ENCODE measurements at places on chromosomes 3 and 15.

DNA sequence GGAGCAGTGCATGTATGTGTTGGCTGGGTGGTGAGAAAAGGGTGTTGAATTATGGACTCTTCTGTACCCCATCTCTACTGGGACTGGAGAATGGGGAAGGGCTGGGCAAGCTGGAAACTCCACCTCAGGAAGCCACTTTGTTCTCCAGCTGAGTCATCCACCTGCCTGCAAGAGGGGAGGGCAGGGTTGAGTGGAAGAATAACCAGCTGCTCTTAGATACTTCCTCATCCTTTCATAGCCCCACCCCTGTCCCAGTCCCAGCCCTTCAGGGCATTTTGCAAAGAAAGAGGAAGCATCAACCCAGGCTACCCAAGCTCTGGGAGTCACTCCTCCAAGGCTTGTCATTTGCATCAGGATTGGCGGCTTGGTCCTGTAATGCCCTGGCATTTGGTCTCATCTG is 33.1 kb downstream of the RAB11A start:
- DNase-seq = no peak

- DNase-seq = no peak
Measured at GRCh38 chr15:96891046-96891445, 560.5 kb downstream of the NR2F2 start.

DNA sequence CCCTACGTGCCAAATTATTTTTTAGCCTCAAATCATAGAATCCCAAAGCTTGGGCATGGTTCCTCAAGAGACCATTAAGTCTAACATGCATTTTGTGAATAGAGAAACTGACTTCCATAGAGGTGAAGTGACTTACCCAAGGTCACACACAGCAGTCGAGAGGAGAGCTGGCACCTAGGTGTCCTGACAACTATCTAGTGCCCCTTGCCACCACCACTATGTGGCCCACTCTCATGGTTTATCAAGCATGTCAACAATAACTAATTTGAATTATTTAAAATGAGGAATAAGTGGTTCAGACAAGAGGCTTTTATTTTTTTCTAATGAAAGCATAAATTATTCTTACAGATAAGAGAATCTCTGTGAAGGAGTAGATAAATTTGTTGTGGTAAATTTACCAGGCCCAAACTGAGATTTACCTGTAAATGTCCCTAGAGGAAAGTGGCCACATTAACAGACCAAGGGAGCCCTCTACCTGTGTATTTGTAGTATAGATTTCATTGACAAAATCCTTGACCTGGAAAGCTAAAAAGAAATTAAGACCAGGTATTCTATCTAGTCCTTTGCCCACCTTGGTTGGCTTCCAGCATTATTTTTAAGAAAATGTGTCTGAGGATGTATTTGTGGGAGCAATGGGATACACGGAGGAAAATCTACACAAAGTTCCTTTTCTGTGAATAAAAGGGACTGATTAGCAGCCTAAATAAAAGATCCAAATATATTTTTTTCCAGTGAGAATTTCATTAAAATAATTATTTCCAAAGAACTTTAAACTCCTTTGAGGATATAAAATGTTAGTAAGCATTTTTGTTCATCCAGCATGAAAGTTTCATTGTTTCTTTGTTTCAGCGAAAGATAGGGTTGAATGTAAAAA is 49.1 kb downstream of the IQCH start:
- peak; percentile 3 for DNase-seq

- DNase-seq = no peak
Measured at GRCh38 chr15:75350601-75351361, 3.9 kb downstream of the NEIL1 start.

DNA sequence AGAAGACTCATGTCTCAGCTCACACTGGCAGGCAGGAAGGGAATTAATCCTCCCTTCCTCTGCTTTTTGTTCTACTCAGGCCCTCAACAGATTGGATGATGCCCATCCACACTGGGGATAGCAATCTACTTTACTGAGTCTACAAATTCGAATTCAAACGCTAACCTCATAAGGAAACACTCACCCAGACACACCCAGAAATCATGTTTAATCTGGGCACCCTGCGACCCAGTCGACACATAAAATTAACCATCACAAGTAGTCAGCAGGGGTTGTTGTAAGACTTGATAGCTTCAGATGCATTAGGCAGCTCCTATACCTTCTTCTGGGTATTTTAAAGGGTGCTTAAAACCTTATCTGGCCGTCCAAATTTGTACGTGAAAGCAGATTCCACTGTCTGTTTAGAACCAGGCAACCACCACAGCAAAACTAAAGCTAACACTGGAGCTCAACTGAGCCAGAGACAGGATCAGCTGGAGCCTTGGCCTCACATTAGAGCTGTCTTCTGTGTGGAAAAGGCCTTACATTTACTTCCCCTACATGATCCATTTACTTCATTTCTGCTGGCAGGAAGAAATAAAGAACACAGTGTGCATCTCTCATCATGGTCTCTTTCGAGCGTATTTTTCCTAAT is 407.3 kb upstream of the PPP2R3A start:
- no peak for DNase-seq

GRCh38 chr3:98829246-98829832 is 66.2 kb downstream of the ST3GAL6 start:
- DNase-seq = no peak

DNA sequence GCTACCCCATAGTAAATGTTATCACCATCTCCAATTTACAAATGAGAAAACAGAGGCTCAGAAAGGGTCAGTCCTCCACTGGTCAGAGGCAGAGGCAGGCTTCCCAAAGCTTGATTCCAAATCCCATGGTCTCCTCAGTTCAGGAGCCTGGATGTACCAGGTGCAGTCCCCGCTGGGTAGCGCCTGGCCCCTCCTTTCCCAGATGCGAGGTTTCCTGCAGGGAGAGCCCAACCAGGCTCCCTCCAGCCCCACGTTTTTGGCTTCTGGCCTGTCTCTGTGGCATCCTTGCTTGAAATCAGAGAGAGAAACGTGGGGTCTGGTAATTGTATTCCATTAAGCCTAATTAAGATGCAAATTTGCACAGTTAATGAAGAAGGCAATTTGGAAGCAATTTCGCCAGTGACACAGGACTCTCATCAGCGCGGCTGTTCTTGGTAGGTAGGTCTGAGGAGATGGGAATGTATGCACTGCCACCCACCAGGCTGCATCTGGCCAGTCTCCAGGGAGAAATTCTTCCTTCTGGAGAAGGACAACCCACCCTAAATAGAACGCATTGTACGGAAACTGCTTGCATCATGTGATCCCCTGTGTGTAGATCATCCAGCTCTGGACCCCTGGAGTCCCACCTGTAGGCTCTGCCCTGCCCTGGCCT is 50.5 kb downstream of the HRH1 start:
- no peak for DNase-seq

DNA sequence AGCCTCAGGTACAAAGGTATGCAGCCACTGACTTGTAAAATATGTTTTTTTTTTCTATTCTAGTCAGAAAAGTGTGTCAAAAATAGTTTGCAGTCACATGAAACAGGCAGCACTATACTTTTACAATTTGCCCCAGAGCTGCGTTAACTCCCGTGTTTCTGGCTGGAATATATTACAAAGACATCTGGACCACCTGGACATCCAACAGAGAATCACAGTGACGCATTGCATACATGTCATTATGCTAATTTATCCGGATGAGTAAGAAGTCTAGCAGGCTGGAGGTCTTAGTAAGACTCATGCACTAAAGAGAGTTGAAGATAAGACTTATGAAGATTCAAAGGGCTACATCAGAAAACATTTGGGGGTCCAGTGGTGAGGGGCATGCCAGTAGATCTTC is 39.2 kb upstream of the STRIT1 start:
- DNase-seq = no peak
